ENCODE measurements at places on chromosomes 11 and 22.

GRCh38 chr11:86201371-86201884 is 43.1 kb upstream of the EED start:
- no peak for DNase-seq

DNA sequence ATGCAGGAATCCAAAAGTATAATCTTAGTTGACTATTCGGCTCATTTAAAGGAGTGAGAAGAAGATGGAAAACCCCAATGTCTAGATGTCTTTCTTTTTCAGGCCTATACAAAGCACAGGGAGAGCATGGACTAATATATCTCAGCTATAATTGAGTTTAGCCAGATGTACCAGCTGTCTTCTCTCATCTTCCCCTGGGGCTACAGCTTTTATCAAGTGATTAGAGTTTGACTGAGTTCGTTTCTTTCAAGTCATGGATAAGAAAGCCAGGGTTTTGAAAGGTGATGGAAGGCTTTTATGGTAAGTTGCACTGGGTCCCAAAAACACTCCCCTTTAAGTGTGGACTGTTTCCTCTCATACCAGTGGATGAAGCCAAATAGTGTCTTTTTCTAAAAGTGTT is 1172.8 kb upstream of the TENM4 start:
- DNase-seq: no peak

DNA sequence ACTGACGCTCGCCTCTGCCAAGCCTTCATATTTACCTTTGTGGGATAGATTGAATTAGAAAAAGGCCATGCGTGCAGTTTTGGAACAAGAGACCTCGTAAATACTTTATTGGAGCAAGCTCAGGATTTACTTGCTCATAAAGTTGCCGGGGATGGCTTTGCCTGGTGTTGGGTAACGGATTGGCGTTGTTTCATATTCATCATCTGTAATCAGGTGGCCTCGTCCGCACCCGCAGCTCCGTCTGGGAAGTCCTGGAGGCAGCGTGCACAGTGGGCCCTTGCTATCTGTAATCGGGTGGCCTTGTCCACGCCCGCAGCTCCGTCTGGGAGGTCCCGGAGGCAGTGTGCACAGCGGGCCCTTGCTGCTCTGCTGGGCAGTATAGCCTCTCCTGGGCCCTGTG is 1209.3 kb downstream of the BRD1 start:
- no peak for DNase-seq

- DNase-seq: no peak
These were observed 4.5 kb downstream of the TMPRSS4 start for GRCh38 chr11:118081241-118081958.

GRCh38 chr22:30780026-30780425 is 85.4 kb downstream of the OSBP2 start:
- no peak for DNase-seq

- no peak for DNase-seq
These were observed 77.7 kb upstream of the NNMT start for GRCh38 chr11:114218508-114218907.

- no peak for DNase-seq
These were observed 34.5 kb downstream of the GLB1L2 start for GRCh38 chr11:134366254-134366653.

GRCh38 chr11:131637469-131638175 is 267.2 kb downstream of the NTM start:
- no peak for DNase-seq

GRCh38 chr11:71446942-71447688 is 1.1 kb downstream of the DHCR7 start:
- DNase-seq: no peak

- DNase-seq: no peak
These were observed 468.9 kb downstream of the LUZP2 start for GRCh38 chr11:24965748-24966147.

DNA sequence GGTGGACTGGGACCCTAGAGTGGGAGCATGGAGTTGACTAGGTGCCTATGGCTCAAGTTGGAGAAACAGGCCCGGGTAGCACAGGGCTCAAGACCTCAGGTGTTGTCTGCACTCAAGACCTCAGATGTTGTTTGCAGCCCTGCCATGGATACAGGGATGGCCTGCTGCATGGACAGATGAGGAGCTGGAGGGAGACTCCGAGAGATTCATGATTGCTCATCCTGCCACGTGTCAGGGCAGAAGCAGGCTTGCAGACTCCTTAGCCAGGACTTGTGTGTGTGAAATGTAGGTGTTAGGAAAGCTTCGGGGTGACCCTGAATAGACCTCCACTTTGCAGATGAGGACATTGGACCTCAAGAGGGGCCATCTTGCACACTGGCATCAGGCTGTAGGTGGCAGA is 921 bp downstream of the CCDC116 start:
- DNase-seq: no peak

DNA sequence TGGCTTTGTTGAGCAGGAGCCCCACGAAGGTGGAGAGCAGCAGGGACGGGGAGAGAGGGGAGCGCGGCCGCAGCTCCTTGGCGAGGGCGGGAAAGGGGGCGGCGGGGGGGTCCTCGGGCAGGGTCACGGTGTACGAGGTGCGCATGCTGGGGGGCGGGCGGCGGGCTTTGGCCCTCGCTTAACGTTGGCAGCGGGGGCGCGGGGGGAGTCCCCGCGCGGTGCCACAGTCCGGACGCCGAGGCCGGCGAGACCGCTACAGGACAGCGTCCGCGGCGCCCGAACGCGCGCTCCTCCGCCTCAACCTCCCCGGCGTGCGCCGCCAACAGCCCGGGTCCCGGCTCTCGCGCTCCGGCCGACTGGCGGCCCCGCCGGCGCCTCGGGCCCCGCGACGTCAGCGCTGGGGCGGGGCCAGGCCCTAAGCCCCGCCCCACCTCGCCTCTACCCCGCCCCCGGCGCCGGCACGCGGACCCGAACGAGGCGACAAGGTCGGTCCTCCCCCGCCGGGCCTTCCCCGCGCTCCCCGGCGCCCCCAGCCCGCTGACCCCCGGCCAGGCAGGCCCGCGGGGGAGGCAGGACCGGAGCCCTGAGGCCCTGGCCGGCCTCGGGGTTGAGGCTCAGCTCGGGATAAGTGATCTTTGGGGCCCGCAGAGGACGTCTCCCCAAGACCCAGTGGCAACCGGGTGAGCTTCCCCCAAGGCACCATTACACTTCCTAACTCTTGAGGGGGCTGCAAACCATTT is 17.5 kb downstream of the USP2 start:
- DNase-seq: peak; percentile 75

DNA sequence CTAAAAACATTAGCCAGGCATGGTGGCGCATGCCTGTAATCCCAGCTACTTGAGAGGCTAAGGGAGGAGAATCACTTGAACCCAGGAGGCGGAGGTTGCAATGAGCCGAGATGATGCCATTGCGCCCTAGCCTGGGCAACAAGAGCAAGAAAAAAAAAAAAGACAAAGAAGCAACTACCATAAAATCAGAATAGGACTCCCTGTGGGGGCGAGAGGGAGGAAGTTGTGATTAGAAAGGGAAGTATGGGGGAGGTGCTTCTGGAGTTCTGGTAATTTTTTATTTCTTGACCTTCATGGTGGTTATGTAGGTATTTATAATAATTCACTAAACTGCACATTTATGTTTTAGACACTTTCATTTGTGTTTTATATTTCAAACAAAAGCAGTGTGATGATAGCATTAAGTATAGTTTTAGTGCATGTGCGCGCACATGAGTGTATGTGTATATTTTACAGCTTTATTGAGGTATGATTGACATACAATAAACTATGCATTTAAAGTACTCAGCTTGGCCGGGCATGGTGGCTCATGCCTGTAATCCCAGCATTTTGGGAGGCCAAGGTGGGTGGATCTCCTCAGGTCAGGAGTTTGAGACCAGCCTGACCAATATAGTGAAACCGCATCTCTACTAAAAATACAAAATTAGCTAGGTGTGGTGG is 43.5 kb downstream of the SIK2 start:
- DNase-seq: no peak

DNA sequence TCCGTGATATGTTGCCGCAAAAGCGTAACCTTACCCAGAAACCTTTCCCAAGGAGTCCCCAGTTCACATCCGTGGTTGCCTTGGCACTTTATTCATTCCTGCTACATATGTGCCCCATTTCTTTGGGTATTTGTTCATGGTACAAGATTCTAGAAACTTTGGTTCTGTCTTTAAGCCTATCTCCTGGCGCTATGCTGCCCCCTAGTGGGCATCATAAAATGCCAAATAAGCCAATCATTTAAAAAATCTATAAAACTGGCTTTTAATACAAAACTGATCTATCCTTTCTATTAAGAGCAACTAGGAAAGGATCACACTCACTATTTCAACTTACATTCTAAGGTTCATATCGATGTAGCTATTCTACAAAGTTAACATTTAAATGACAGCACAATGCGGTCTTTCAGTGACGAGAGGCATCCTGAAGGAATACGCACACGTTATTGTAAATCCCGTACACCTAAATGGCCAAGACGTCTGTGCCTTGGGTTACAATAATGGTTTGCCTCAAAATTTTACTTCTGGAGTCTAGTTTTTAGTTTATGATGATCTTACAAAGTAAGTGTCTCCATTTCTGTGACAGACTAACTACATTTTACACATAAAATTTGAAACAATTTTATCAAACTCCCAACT is 16.2 kb downstream of the PIWIL3 start:
- DNase-seq: peak; percentile 72

GRCh38 chr11:83554876-83555275 is 268.7 kb upstream of the CCDC90B start:
- peak; percentile 45 for DNase-seq

DNA sequence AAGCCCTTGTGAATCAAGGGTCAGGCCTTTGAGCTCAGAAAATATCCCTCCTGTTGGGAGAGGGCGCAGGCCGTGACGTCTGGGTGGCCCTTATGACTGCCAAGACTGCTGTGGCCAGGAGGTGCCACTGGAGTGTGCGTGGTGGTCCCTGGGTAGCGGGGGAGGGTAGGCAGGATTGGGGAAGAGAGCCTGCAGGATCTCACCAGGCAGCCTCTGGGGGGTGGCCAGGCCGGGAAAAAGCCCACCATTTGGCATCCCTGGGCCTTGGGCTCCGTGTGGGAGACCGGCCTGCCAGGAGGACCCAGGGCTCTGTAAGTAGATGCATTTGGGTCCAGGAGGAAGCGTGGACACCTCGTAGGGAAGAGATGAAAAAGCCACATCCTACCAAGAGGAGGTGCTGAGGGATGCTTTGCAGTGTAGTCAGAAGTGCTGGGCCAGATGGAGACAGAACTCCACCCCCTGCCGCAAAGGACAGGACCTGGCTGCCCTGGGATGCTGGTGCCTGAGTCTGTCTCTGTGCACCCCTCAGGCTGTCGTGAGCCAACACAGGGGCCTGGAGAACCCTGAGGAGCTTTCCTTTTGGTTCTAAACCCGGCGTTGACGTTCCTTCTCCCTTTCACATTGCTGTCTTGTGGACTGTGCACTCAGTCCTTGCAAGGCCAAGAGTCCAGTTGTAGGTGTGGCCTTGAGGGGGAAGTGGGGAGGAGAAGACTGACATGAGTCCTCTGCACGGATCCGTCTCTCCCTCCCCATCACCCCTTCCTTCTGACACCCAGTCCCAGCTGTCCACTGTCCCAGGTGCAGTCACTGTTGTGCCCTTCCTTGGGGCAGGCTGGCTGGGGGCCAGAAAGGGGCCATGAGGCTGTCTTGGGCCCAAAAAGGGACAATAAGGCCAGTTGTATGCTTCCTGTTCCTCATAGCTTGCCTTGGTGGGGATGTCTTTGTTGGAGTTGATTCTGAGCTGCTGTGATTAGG is 12.7 kb upstream of the MIEF1 start:
- no peak for DNase-seq

DNA sequence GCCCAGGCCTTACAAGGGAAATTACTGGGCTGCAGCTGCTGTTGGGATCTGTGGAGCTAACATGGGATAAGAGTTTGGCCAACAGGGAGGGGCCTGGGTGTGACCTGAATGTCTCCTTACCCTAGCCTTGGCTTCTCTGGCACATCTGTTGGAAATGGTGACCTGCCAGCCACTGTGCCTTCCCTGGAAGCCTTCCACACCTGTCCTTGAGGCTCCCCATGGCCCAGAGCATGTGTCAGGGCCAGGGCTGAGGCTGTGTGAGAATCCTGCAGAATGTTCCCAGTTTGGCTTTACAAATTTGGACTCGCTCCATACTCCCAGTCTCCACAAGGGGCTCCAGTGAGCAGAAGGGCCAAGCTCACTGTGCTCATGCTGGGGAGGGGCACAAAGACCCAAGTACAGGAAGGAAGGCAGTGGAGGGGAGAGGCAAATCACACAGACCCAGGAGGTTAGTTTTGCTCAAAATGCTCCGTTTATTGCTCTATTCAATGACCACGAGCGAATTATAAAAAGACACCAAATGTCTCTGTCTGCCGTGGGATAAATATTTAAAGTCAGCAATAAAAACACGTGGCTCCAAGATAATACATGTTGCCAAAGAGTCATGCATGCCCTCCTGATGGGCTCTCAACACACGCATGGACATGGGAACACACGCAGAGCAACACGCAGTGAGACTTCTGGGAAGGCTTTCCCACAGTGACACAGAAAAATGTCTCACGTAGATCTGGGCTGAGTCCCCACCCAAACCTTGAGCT is 1.7 kb upstream of the IGSF22 start:
- peak; percentile 48 for DNase-seq

DNA sequence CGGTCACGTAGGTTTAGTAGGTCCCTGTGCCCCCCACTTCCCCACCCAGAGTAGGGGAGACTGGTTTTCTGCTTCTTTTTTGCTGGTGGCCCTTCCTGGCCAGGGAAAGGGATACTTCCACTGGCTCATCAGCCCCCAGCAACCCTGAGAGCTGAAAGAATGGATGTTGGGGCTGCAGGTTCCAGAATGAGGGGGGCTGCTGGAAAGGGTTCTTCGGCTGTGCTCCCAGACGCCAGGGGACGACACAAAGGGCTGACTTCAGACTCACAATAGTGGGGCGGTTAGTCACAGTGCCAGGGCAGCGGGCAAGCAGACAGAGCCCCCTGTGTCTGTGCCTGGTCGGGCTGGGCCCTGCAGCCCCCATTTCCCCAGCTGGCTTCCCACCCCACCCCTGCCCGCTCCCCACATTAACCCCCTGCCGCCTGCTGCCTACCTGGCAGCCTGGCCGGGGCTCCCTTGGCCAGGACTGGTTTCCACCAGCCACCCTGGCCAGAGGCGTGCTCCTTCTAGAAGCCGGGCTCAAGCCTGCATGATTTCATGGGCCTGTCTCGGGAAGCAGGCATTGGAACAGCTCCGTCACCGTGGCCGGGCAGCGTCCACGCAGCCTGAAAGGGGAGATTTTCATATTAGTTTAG is 79.1 kb upstream of the WNT7B start:
- DNase-seq: peak; percentile 68

GRCh38 chr11:10460611-10461275 is 5.7 kb downstream of the AMPD3 start:
- DNase-seq: no peak
